ENCODE measurements at places on chromosomes 5 and 9.
A peak's percentile ranks its signal among the peaks of the same experiment; 100 is the strongest.

GRCh38 chr9:122347348-122348287 lies 23.2 kb upstream of the PTGS1 start:
- DNase-seq = peak; percentile 86

DNA sequence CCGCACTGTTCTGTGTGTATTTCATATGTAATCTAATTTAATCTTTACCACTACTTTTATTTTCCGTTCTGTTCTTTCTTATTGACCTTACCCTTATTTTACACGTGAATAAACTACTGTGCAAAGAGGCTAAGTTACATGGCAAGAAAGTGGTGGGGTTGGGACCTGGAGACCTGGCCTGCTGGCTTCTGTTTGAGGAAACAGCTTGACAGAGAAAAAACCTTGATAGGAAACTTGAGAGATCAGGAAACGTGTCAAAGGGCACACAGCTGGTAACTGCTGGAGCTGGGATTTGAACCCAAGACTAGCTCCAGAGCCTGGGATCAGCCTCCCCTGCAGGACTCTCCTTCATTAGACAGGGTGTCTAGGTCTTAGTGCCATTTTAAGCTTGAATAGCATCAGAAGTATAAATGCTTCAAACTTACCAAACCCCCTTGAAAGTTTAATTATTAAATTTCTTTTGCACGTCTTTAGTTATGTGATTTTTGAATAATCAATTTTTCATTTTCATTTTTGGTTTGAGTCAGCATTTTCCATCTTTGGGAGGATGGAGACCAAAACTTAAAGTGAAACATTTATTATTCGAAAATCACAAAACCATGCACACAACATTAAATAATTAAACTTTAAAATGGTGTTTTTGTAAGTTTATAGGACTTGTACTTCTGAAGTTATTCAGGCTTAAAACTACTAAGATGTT lies 129.5 kb downstream of the RGS3 start:
- DNase-seq = no peak

- DNase-seq = no peak
These were observed 23.1 kb upstream of the SHB start for GRCh38 chr9:38092200-38092524.

GRCh38 chr5:162067655-162068411 lies at the start of gene GABRG2:
Gene GABRG2, plus strand, starts transcription at chr5:162067773. Its CDS starts 227 bp downstream, at chr5:162068000.
- no peak for DNase-seq

DNA sequence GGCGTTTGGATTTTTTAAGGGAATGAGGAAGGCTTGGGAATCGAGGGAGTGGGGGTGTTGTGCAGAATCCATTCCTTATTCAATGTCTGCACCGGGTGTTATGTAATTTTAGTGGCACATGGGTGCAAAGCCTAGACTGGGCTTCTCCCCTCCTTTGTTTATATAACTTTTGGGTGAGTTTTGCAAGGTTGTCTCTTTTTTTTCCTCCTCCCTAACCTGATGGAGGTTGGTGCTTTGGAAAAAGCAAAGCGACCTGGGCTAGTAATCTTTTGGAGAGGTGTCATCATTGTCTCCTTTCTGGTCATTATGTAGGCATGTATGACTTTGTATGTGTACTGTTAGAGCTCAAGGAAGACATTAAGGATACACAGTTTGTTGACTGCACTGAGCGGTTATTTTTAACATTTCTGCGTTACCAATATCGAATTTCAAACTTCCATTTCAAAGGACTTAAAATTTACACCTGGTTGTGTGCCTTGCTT lies 3.1 kb downstream of the SMARCA2 start:
- no peak for DNase-seq

DNA sequence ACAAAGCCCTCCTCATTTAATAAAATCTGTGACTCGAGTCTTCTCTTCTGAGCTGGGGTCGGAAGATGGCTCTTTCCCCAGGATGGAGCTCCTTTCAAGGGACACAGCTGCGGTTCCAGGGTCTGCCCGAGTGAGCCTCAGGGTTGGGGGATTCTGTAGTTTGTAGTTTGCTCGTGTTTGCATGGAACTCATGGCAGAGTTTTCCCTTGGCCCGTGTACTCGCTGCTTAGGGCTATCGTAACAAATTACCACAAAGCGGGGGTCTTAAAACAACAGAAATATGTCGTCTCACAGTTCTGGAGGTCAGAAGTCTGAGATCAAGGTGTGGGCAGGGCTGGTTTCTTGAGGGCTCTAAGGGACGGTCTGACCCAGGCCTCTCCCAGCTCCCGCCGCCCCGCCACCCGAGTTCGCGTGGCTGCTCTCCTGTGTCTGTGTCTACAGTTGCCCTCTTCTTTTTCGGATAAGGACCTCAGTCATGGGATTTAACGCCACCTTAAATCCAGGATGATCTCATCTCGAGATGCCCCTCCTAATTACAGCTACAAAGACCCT lies 13.9 kb upstream of the LPCAT1 start:
- DNase-seq = no peak

- DNase-seq = no peak
These were observed 11.5 kb downstream of the GFPT2 start for GRCh38 chr5:180341595-180341994.

DNA sequence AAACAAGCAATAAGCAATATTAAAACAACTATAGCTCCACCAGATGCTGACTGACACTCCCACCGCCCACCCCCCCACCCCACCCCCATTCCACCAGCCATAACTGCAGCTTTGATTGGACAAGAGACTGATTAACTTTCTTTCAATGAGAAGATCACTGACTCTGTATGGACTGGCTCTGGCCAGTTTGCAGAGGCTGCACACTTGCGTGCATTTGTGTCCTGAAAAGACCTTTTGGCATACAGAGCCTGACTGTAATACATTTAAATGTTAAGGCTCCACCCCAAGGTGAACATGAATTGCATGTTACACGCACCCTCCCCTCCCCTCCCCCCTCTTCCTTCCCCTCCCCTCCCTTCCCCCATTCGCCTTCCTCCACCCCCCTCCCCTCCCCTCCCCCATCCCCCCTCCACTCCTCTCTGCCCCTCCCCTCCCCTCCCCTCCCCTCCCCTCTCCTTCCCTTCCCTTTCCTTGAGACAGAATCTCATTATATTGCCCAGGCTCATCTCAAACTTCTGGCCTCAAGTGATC lies 31.1 kb downstream of the FGD3 start:
- peak; percentile 34 for DNase-seq

GRCh38 chr9:89467278-89467625 lies 30.7 kb downstream of the SEMA4D start:
- no peak for DNase-seq

DNA sequence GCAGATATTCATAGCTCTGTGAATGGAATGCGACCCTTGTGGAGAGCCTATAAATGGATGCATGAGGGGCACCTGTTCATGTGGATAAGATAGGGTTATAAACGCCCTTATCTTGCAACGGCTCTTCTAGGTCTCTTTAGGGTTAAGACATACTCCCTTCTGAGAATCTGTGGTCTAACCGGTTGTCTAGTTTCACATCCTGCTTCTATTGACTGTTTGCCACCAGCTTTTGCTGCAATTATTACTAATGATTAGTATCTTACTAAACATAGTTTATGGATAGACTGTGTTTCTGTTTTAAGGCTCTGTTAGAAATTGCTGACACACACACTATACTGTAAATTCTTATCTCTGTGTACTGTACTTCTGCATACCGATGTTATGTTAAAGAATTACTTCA lies 198.9 kb upstream of the CYLC2 start:
- no peak for DNase-seq

DNA sequence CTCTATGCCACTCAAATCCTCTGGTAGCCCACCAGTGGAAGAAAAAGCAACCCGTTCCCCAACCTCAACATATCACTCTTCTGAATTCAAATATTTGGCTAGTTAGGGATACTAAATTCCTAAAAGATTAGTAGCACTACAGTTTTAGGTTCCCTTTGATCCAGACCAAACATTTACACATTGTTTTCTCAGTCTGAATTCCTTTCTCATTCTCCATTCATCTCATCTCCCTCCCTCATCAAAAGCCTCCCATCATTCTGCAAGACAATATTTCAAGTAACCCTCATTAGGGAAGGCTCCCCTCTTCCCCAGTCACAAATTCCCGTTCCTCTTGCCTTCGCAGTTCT lies 26.3 kb downstream of the ADAM19 start:
- DNase-seq = no peak

DNA sequence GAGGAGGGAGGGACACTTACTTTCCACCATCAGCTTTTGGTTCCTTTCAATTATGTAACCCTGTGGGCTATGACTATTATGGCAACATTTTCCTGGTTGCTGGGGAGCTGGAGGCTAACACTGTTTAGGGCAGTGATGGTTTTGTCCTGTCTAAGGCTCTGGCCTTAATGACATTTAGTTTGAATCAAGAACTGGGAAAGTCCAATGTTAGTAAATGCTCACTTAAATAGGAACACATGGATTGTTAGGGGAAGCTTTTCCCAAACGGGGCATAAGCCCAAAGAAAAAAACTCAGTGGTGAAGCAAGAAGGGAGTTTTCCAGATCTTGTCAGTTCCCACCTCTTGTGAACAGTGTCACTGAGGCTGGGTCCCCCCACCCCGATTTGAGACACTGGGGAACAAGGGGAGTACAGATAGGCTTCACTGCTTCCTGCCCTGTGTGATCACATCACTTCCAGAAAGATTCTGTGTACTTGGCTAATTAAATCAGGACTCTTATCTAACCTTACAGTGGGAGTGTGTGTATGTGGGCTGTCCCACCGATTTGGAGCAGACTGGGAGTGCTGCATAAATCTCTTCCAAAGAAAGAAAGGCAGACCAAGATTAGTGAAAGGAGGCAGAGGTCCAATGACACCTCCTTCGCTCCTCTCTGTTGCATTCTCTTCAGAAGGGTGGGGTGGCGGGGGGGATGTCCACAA lies 206.4 kb downstream of the PTTG1 start:
- DNase-seq = peak; percentile 7

Data from hematopoietic multipotent progenitor cell treated with erythropoietin and hydrocortisone succinate and interleukin-3 and kit ligand, for 4 days (in vitro differentiated cells).